ENCODE measurements at places on chromosomes 5 and 9. TPM values are rescaled to one million over a fixed set of nuclear protein-coding genes. Genes with fewer than 3 reads are reported as not detected.

Gene PSAT1
- total RNA-seq, result 3.3 TPM

DNA sequence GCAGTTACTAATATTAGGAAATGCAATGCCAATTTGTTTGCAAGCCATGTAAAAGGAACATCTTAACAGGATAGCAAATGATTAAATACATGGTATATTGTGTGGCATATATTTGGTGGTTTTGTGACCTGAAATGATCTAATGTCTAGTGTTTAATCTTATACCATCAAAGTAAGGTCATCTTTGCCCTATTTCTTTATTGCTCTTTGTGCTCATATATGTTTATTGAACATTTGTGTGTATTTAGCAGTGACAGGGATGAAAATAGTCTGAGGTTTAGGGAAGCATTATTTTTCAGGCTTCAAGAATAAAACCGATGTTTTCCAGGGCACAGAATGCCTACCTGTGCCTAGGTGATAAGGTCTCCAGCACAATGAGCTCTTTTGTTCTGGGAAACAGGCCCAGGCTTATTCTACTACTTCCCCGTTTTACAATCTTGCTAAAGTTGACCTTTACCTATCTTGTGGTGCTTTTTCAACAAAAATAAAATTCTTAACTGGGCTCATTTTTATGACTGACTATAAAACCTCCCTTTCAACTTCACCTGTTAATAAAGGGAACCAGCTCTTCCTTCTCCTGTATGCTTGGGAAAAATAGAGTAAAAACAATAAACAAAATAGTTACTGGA is 105.6 kb upstream of the ANKH start:
- no peaks in the 10 kb centered on the region for H3K4me1 ChIP-seq
- H3K4me3 ChIP-seq, result no peak overlapping the region
- DNase-seq, result no peak
- H3K36me3 ChIP-seq, result no peaks in the 10 kb centered on the region
- H3K27ac ChIP-seq, result no peak overlapping the region
- H3K27me3 ChIP-seq, result no peaks in the 10 kb centered on the region

Gene UNC13B
- total RNA-seq, result 0.27 TPM

GRCh38 chr9:7067169-7067568 is 309.4 kb downstream of the KDM4C start:
- no peaks in the 10 kb centered on the region for H3K4me1 ChIP-seq
- H3K27ac ChIP-seq, result no peak overlapping the region
- no peak for DNase-seq
- peaks cover 14% of the 10 kb centered on the region for H3K36me3 ChIP-seq
